ENCODE measurements at places on chromosomes 7 and 10.

GRCh38 chr7:115097175-115097671, 175.3 kb downstream of the MDFIC start:
- no peak for DNase-seq

GRCh38 chr10:79555354-79556309, 4.6 kb downstream of the SFTPA2 start:
- no peak for DNase-seq

- no peak for DNase-seq
These were observed 578.8 kb upstream of the C7orf33 start for GRCh38 chr7:148011753-148012152.

- no peak for DNase-seq
These were observed 170.2 kb downstream of the SKAP2 start for GRCh38 chr7:26694141-26694540.

GRCh38 chr7:98488167-98488566, 87.3 kb upstream of the BAIAP2L1 start:
- DNase-seq = no peak

DNA sequence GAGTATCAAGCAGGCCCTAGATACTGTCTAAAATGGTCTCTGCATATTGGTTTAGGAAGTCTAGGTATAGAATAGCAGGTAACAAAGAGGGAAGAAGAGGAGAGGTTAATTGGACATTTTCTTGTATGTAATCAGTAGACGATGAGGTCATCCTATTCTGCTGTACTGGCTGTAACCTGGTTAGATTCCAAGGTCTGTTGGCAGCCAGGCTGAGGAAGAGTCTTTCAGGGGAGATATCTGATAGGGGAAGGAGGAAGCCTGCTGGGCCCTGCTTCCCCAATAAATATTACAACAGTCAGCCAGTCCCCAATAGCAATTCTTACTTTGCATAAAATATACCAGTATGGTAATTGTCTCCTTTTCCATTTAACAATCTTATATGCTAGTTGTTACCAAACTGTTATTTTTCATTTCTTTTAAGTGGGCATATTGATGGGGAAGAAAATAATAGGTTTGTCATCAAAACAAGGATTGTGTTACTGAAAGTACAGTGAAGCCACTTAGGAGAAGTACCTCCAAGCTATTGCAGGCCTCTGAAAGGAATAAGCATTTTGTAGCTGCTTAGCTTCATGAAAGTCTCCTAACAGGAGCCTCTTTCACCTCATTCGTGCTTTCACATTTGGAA, 186.4 kb downstream of the LRRC4 start:
- DNase-seq = no peak

- DNase-seq = no peak
These were observed 141.2 kb downstream of the GLI3 start for GRCh38 chr7:42095791-42096190.

GRCh38 chr7:116809636-116810266, 52.6 kb upstream of the CAPZA2 start:
- no peak for DNase-seq

DNA sequence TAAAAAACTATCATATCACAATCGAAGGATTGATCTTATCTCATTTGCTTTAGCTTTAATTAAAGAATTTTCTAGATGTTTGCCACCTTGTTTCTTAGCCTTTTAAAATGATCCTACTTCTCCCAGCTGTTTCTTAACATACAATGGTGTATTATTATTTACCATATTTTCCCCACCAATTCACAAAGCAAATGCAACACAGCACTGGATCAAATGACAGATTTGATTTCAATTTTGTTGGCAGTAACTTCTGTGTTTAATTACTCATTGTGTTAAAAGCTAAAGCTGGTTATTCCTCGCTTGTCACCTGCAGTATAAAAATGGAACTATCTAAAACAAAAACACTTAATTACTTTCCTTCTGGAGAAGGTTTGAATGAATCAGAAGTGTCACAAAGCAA, 19.6 kb downstream of the SVIL start:
- no peak for DNase-seq

DNA sequence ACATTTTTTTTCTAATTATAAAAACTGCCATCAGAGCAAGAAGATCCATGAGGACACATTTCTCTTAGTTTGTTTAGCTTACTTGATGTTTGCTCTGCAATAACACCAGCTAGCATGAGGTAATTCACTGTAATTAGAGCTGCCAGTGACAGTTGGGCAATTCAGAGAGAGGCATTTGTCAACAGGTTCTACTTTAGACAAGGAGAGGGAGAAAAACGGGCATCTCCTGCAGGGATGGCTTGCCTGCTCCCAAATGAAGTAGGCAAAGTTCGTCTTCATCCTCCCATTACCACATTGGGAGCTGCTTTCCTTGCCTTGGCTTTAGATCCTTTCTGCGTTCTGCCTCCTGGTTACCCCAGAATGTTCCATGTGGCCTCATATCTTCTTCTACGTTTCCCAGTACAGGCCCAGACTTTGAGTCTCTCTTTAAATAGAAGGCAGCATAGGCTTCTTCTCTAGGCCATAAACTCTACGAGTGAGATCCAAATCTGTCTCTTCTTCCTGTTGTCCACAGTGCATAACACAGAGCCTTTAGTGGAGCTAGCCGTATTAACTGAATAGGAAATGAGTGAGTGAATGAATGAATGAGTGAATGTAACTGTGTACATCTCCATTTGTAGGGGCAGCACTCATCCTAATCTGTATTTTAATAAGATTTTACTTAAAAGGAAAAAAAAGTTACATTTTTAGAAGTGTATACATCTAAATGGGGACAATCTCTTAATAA, 21.2 kb downstream of the ASB15 start:
- no peak for DNase-seq

DNA sequence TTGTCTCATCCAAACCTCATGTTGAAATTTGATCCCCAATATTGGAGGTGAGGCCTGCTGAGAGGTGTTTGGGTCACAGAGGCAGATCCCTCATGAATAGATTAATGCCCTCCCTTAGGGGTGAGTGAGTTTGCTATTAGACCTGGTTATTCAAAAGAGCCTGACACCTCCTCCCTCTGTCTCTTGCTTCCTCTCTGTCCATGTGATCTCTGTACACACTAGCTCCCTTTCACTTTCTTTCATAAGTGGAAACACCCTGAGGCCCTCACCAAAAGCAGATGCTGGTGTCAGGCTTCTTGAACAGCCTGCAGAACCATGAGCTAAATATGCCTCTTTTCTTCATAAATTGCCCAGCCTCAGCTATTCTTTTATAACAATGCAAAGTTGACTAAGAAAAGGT, 447.1 kb downstream of the MDFIC start:
- no peak for DNase-seq

GRCh38 chr7:69757981-69758430, 159.7 kb downstream of the AUTS2 start:
- no peak for DNase-seq

GRCh38 chr10:71891437-71891836, 40.4 kb upstream of the PSAP start:
- DNase-seq = no peak

DNA sequence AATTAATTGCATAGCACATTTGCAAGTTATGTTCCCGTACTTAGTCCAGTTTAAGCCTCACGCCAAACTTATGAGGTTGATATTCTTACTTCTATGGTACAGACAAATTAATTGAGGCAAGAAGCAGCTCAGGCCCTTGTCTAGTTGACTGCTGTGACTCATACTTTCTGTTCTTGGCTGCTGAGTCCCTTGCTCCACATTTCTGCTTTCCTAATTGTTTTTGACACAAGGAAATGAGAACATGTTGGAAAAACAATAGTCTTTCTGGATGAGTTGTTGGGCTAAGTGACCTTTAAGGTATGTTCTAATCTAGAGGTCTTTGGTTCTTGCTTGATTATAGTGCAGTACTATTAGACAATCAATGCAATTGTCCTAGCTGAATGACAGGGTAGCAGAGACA, 331.8 kb downstream of the NRG3 start:
- no peak for DNase-seq

DNA sequence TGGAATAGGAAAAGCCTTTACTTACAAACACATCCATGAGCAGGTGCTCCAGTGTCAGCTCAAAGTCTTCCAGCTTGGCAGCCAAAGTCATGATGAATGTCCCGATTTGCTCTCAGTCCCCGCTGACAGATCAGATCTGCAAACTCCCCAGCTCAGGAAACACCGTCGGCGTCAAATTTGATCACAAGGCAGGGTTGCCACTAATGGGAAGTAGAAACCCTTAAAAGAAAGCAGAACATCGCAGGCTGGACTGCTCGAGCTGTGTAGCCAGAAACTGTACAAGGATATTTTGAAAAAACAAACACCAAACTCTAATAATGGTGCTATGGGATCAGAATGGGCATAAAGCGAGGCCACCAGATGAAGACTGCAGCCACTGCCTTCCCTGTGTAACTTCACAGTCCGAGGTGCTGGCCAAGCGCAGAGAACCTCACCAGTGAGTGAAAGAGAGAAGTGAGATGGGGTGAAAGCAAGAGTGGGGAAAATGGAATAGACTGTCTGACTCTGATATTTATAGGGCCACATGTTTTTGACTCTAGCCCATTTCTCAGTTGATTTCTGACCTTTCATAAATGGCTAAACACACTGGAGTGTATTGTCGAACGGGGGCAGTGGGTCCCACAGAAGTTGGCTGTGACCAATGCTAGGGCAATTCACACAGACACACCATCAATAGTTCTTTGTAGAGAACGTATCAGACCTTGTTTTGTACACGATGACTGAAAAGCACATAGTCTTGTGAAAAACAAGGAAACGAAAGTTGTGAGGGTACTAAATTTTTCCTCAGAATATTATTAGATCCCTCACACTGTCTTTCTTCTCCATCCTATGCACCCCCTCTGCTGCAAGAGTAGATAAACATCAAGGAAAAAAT, 306.2 kb downstream of the FRMD4A start:
- DNase-seq = no peak

GRCh38 chr10:130036296-130037065, 72.4 kb upstream of the EBF3 start:
- DNase-seq = no peak

DNA sequence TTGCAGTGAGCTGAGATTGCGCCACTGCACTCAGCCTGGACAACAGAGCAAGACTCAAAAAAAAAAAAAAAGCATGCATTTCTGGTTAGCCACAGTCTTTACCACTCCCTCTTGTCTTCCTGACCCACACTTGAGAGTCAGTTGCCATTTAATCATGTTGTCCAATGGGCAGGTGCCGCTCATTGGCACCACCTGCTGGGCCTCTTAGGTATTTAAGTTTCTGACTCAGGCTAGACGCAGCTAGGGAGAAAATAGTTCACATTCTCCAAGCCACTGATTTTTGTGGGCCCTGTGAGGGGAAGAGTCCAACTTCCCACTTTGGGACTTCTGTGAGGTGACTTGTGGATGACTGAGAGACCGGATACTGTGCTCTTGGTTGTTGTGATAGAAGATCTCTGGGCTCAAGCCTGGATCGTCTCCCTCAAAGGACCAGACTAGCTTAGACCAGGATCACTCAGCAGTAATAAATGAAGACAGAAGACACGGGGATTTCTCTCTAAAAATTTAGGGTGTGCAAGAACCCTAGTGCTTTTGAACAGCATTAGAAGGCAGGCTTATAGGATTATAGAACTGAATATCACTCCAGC, 26.8 kb upstream of the SORCS3 start:
- DNase-seq = no peak

DNA sequence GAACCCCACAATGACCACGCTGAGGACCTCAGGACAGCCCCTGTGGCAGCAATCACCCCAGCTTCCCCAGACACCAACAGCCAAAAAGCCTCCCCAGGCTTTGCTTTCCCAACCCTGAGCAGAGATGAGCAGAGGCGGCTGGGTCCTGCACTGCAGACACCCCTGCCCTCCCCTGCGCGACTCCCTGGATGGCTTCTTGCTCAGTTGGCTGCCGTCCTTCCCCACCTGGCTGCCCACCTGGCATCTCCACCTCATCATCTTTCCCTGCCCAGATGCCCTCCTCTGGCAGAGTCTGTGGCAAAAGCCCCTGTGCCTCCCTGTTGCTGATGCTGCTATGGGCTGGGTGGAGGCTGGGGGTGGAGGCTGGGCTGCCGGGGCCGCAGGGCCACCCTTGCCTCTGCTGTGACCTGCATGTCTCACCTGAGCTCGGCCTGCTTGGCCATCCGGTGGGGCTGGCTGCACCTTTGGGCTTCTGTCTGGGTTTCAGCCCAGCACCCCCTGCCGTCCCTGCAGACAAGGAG, 567.7 kb downstream of the TCERG1L start:
- no peak for DNase-seq

Data from stimulated activated CD4-positive, alpha-beta T cell treated with anti-CD3 and anti-CD28 coated beads, TNF-alpha, amount 100 ng/mL, for 1 hour (primary cell).